ENCODE measurements at places on chromosomes 5 and 9.

DNA sequence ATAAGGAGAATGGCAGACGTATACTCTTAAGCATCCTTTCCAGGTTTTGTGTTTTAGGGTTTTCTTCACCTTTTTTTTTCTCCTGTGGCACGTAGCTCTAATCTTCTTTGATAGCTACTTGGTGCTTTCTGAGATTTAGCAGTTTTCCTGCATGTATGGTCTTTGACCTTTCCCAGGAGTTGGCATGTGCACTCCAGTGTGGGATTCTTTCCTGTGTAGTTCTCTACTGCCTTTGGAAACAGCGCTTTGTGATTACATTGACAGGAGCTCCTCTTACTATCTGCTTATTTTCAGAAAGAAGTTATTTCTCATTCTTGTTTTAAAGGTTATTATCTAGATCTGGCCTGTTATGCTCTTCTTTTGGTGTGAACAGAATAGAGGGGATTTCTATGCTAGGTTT, 65.5 kb downstream of the UNC13B start:
- no peak for DNase-seq

- DNase-seq, result no peak
Measured at GRCh38 chr5:132760601-132761317, 13.5 kb downstream of the CCNI2 start.

- DNase-seq, result no peak
Measured at GRCh38 chr9:109939698-109940342, 159.8 kb downstream of the PALM2AKAP2 start.

- DNase-seq, result no peak
Measured at GRCh38 chr5:127950707-127951391, 132.7 kb upstream of the SLC12A2 start.

DNA sequence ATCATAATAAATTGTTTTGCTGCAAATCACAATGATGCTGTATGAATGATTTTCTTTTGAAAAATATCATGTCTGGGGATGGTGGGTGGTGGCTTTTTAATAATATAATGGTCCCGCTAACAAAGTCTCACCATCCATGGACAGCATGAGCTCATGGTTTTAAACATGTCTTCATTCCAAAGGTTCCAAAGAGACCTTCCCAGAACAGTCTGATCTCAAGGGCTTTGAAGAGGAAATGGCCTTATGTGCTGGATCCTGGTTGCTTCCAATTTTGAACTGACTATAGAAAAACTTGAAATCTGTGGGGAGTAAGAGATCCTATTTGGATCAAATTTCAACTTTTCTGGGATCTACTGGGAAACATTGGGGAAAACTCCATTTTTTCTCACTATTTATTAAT, 121.8 kb downstream of the ADAMTS12 start:
- DNase-seq, result no peak

- DNase-seq, result no peak
Measured at GRCh38 chr9:78746010-78746409, 449.1 kb downstream of the PSAT1 start.

DNA sequence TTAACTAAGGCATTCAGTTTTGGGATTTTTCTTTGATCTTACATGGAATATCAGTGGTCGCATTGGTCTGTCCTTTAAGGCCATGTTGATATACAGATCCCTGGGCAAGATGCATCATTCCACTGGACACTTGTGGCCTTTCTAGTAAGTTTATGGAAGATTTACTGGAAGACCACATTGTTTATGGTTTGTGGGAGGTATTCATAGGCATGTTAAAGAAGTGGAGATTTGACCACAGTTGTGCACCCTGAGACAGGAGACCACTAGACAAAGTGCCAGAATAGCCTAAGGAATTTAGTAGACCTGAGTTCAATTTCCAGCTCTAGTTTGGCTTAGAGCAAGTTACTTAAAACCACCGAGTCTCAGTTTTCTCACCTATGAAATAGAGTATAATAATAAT, 383.1 kb upstream of the PAPPA start:
- DNase-seq, result no peak

- no peak for DNase-seq
Measured at GRCh38 chr5:132854301-132854700, 12.0 kb downstream of the GDF9 start.

GRCh38 chr9:35338086-35338485, 151.8 kb upstream of the RUSC2 start:
- no peak for DNase-seq

GRCh38 chr5:170289764-170290163, 7.8 kb downstream of the LCP2 start:
- no peak for DNase-seq

DNA sequence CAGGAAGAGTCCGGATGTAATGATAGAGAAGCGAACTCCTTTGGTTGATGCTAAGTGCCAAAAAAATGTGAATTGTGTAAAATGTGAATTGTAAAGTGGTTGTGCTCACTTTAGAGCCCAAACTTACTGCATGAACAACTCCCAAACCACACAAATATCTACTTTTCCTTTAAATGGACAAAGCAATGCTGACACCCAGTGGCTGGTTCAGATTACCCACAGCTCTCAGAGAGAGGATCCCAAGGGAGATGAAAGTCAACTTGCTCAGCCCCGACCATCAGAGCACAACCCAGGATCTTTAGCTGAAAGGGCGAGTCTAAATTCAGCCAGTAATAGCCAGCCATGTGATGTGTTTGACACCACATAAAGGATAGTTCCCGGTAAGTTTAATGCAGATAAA, 133.7 kb downstream of the NMUR2 start:
- peak; percentile 18 for DNase-seq

DNA sequence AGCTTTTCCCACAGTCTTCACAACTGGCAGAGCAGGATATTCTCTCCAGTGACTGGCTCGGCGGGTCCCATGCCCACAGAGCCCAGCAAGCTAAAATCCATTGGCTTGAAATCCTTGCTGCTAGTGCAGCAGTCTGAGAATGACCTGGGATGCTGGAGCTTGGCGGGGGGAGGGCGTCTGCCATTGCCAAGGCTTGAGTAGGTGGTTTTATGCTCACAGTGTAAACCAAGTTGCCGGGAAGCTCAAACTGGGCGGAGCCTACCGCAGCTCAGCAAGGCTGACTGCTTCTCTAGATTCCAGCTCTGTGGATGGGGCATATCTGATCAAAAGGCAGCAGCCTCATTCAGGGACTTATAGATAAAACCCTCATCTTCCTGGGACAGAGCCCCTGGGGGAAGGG, 194.1 kb downstream of the CCDC171 start:
- no peak for DNase-seq

GRCh38 chr5:16229357-16229940, 49.9 kb upstream of the MARCHF11 start:
- DNase-seq, result no peak

- no peak for DNase-seq
Measured at GRCh38 chr5:142356349-142356715, 31.5 kb upstream of the SPRY4 start.

DNA sequence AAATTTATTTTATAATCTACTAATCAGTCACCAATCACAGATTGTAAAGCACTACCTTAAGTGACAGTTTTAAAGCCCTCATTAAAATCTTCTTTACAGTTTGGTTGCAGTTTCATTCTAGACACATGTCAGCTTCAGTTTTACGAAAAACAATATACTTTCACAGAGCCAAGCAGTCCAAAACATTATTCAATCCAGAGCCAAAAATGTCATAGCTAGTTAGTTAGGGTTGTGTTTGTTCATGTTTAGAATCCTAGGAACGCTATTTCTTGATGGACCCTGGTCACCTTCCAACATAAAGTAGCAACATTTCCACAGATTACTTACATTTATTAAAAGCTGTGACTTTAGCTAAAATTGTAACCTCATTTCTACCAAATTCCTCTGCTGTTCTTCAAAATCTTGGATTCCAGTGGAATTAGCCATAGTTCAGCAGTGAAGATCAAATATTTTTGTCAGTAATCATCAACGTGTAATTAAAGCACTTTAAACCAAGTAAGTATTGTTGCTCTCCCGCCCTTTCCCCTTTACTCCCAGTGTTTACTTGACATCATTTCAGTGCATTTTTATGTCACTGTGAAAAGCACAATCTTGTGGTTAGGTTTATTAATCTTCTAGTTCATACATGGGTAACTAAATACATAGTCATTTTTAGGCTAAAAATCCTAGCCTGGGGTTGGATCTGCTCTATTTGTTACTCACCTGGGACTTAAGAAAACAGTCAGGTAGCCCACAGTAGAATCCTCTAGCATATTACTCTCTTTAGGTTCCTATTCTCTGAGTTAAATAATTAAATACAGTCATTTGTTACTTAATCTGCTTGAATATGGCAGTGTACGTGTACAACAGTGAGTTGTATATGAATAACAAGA, 74.3 kb downstream of the NIPBL start:
- no peak for DNase-seq

- DNase-seq, result peak; percentile 77
Measured at GRCh38 chr9:132114102-132114707, 34.5 kb upstream of the MED27 start.

DNA sequence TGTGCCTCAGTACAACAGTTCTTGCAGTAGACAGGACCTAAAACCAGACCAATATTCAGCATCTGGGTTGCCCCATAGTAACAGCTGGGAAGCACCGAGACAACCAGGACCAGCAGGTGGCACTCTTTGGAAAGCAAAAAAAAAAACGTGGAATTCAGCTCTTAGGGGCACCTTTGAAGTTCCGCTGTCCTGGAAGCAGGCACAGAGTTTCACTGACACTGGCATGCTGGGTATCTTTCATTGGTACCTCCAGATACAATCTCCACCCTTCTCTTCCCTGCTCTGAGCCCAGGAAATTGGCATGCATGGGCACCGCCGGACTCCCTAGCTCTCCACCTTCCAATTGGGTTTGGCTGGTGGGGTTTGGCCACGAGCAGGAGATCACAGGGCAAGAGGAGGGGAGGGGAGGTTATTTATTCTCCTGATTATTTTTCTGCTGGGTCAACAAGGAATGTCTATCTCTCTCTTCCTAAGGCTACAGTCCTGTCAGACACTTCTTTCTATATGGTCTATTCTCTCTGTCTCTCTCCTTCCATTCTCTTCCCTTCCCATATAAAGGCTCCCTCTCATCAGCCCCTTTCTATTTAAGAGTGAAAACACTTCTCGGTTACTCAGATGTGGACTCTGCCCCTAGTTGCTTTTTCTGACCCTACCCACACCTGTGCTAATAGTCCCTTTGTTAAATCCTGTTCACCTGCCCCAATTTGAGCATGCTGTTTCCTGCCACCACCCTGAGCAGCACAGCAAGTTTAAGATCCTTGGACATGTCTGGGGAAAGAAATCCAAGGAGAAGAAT, 1.9 kb upstream of the IDNK start:
- DNase-seq, result peak; percentile 32

DNA sequence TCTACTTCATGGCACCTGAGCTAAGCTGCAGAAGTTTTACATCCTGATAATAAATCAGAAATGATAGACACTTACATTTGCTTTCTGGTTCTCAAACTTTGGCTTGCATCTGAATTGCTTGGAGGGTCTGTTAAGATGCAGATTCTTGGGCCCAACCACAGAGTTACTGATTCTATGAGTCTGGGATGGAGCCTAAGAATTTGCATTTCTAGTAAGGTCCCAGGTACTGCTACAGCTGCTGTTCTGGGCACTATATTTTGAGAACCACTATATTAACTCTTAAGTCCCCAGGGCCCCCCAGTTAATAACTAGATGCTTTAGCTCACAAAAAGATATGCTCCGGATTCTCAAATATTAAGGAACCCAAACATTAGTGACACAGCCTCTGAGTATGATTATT, 69.8 kb upstream of the DAB2 start:
- DNase-seq, result no peak

DNA sequence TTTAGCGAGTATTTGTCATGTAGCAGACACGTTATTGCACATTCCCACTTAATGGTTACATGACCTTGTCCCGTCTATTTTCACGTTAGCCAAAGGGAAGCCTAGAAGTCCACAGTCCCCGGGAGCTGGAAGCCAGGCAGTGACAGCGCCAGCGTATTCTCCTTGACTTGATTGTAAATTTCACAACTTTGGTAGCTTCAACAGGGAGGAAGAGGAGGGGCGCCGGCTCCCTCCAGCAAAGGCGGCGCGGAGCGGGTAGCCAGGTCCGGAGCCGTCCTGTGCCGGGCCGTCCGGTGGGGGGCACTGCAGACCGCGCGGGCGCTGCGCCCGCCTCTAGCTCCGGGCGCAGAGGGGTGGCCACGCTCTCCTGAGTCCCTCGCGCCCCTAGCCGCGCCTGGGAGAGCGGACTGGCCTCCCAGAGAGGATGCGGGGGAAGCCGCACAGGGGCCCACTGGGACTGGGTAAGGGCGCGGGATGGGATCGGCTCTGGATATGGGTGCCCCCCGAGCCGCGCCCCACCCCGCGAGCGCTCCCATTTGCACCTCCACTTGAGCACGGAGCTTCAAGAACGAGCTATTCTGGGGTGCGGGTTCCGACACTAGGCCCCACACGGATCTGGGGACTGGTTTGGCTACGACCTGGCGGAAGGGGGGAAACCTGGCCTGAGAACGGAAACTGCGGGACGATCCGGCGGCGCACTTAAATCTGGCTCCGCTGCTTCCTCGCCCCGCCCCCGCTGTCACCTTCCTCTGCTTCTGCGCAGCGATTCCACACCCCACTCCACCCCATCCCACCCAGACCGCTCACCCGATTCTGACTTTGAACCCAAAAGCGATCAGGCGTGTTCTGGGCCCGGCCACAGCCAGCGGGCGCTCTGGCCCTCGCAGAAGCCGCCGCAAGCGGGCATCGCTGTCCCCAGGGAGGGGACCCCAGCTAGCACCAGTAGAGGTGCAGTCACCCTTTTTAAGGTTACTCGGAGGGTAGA, 23.8 kb downstream of the KLF4 start:
- peak; percentile 11 for DNase-seq

DNA sequence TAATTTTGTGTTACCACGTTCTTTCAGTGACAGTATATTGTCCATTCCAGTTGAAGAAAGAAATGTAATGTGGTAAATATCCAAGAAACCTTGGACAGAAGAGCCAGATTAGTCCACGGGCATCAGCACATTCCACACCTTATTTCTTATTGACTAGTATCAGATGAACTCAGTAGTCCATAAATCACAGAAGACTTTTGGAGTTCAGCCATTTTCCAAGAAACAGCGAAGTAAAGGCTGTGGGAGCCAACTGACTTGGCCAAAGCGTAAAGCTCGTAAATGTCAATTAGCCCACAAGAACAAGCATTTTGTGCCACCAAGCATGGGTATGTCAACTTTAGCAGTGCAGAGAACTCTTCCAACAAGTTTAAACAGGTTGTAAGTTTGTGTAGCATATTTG, 60.2 kb upstream of the STARD4 start:
- DNase-seq, result no peak

GRCh38 chr5:102799017-102799416, 43.9 kb downstream of the PAM start:
- no peak for DNase-seq

GRCh38 chr5:98516701-98517100, 256.8 kb upstream of the RGMB start:
- no peak for DNase-seq

DNA sequence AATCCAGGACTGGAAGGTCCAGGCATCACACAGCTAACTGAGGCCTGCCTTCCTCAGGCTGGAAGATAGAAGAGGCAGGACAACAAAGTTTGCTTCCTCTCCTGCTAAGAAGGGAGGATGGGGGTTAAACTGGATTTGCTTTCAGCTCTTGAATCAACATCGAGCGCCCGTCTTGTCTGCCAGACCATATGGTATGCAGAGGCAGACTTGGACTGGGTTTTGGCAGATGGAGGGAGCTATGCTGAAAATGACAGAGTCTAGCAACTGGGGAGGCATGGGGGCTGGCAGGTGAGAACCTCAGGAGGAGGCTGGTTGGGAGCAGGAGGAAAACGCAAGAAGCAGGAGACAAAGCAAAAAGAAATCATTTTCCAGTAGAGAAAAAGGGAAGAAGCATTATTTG, 289.5 kb upstream of the IL12B start:
- no peak for DNase-seq

Data from RPMI8226 (cell line).